ENCODE measurements at places on chromosomes 6 and 20.

DNA sequence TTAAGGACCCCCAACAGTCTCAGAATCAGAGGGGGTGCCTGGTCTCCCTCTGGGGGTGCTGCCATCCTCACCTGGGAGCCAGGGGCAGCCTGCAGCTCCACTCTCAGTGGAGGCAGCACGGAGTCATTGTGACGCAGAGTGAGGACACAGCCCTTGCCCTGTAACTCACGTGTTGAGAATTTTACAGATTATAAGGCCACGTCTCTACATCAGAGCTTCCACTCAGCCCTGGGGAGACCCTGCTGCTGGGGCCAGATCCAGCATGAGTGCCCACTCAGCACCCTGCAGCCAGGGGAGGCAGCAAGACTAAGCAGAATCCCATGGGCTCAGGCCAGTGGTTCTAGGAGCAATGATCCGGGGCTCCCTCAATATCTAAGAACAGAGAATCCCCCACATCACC is 137.4 kb upstream of the AFDN start:
- no peak for DNase-seq

- DNase-seq: no peak
Observed at GRCh38 chr20:41572010-41572572, 46.1 kb downstream of the CHD6 start.

DNA sequence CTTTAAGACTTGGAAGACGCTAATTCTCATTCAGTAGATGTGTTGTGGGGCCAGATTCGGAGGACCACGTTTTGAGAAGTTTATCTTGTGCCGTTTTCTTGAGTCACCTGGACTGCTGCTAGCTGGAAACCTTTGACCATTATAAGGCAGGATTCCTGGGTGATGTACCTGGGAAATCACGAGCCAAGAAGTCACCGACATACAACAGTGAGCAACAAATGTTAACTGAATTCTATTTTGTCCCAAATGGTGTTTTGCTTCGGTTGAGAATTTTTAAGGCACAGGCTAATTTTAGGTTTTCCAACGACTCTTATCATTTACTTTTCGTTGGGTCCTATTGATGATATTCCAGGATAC is 93.4 kb upstream of the BTN3A2 start:
- DNase-seq: no peak

GRCh38 chr6:1524040-1524480 is 85.7 kb upstream of the FOXC1 start:
- DNase-seq: no peak

GRCh38 chr6:122652431-122652830 is 42.2 kb downstream of the PKIB start:
- no peak for DNase-seq

GRCh38 chr20:41001497-41001896 is 27.1 kb upstream of the TOP1 start:
- no peak for DNase-seq

DNA sequence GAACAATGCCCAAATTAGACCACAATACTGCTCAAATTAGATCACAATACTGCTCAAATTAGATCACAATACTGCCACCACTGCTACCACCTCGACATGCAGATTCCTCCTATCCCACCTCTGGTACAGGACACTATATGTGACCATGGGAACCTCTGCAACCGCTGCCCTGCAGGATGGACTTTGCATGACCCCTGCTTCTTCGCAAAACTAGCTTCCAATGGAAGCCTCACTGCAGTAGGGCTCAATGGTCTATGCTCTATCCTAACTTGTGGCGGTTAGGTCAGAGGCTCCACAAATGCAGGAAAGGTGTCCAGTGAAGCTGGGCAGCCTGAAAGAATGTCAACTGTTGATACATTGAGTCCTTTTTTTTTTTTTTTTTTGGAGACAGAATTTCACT is 7.8 kb upstream of the TXNDC5 start:
- DNase-seq: no peak

- no peak for DNase-seq
Observed at GRCh38 chr6:30883685-30884520, at the start of gene DDR1. TSS of gene DDR1 (plus strand) at chr6:30884519. CDS start at chr6:30888730, 4,211 bp downstream.

DNA sequence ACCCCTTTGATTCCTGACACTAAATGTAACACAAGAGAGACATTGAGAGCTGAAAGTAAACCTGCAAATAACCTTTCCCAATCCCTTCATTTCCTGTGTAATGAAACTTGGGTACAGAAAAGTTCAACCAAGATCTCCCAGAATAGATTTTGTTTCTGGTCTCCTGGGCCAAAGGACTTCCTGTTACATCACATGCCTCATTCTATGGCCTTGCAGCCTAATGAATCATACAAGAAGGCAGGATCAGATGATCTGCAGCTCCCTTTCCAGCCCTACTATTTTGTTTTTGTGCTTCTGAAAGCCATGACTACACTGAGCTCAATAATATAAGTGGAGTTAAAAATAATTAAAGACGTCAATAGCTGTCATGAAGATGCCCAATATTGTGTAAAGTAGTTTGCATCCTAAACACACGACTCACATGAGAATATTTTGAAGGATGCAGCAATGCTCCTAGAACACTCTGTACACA is 73.4 kb upstream of the NOX3 start:
- no peak for DNase-seq

DNA sequence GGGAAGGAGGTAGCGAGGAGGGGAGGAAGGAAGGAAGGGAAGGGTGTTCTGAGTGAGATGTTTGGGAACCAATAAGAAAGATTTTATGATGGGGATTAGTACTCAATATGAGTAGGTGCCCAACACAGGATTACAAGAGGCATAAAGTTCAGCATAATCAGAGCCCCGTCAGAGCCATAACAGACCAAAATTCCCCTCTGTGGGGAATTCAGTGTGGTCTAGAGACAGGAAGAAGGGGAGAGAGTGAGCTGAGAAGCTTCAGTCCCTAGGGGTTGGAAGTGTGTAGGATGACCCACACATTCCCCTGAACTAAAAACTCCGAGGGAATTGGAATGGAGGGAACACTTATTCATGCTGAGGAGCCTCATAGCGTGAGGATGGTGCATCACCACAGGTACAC is 160.3 kb upstream of the SASH1 start:
- no peak for DNase-seq

DNA sequence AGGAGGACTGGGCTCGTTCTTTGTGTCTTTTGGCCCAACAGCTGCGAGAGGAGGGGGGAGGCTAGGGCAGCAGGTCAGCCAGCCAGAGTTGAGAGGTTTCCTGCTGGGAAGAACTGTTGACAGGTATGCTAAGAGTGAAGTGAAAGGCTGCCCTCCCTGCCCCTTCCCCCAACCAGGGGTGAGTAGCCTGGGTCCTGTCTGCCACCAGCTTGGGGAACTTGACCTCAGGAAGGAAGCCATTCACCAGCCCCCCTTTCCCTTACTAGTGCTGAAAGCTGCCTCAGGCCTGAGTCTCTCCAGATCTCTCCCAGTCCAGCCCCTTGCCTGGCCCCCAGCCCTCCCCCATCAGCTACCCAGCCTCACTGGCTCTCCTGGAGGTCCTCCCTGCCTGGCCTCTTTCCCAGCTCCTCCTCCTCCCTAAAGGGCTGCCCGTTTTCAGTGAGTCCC is 20.7 kb upstream of the ZNF76 start:
- DNase-seq: no peak

- DNase-seq: no peak
Observed at GRCh38 chr20:36836591-36837269, 39.2 kb upstream of the TLDC2 start.

DNA sequence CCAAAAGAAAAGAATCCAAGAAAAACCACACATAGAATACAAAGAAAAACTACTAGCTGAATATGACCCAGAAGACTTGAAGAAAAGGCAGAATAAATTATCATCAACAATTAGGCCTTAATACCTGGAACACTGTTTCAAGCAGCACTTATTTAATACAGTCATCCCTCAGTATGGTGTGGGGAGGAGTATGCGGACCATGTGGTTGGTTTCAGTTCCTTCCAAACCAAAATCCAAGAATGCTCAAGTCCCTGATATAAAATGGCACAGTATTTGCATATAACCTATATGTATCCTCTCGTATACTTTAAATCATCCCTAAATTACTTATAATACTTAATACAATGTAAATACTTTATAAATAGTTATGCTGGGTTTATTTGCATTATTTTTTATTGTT is 16.1 kb downstream of the CDK19 start:
- DNase-seq: no peak

DNA sequence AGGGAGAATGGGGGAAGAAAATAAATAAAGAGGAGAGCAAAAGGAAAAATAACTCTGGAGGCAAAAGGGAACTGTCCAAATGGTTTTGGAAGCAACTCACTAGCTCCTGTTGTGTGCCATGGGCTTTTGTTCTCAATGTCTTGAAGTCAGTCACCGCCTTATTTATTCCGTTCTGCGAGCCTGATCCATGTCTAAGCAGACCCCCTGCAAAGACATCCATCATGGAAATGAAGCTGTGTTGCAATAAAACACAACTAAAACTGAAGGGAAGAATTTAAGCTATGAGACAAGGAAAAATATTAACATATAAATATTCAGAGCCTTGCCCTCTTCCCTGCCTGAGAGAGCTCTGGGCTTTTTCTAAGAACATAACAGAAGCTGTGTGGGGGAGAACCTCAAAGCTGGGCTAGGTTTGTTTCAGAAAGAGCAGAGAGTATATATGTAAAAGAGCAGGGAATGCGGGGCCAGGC is 373.2 kb upstream of the CNR1 start:
- no peak for DNase-seq

DNA sequence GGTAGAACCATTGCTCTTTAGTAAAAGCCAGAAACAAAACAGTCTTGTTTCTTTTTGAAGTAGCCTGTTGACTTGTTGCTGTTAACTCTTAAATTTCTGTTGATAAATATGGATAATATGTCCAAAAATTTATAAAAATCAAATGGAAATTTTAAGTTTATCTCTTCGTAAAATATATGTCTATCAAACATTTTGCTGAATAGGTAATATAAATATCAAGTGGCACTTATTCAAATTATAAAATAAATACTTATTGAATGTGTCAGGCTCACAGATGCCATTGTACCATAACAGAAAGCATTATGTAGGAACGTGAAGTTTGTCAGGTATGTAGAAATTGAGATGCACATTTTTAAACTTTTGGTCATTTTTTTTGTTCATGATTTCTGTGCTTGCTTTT is 216.5 kb downstream of the ARID1B start:
- DNase-seq: no peak

DNA sequence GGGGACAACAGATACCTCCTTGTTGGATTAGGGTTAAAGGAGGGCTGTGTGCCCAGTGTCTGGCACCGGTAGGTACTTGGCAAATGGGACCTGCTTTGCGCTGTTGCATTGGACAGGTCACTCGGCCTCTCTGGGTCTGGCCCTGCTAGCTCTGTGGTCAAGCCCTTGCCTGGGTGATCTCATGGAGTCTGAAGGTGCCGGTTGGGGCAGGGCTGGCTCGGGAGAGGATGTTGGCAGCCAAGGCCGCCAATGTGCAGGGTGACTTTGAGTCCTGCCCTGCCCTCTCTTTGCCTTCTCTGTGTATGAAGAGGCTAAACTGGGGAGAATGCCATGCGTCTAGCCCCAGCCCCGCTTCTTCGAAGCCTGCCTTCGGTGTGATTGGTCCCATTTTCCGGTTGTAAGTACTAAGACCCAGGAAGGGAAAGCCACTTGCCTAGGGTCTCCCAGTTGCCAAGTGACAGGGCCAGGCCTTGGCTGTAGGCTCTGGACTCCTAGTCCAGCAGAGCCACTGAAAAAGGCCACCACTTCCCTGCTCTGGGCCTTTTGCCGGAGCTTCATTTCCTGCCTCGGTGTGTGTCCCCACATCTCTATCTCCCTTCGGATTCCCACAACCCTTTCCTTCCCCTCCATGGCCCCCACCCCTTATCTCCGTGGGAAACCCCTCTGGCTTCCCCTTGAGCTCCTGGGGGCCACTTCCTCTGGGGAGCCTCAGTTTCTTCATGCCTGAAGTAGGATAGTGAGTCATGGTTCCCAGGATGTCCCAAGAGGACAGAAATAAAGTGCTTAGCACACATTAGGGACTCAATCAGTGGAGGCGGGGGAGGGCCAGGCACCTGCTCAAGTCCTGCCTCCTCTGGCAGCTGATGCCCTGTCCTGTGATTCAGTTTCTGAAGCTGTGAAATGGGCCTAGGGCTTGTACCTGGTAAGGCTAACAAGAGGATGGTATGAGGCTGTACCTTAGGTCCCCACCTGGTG is 3.9 kb downstream of the SRC start:
- no peak for DNase-seq

GRCh38 chr6:37622646-37623071 is 75.0 kb downstream of the MDGA1 start:
- no peak for DNase-seq

DNA sequence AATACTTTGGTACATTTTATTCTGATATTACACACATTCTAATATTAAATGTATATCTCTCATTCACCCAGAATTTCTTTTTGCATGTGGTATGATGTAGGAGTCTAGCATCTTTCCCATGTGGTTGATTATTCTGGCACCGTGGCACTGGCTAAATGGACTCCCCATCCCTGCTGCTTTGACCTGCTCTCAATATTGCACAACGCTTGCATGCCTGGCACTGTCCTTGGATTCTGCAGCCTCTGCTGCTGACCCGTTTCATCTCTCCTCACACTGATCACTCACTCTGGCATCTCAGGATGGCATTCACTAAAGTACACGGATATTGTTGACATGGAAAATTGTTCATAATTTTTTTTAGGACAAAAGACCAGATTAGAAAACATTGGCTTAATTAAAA is 11.5 kb upstream of the DACT2 start:
- DNase-seq: no peak

DNA sequence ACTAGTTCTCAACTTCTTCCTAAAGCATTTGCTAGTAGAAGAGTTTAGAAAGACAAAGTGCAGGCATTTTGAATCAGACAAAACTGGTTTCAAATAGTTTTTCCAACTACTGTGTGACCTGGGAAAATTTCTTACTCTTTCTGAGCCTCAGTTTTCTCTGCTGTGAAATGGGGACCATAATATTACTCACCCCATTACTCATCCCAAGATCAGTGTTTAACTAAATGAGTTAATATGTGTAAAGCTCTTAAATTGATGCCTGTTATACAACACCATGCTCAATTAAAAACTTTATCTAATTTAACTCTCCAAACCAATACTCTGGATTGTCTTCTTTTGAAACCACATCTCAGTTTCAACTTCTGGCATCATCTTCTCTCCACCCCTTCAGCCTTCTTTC is 87.4 kb downstream of the DNAH8 start:
- no peak for DNase-seq

- no peak for DNase-seq
Observed at GRCh38 chr6:143679041-143679440, 1.3 kb downstream of the PHACTR2 start.

- no peak for DNase-seq
Observed at GRCh38 chr6:159926542-159927203, 35.9 kb downstream of the MAS1 start.

DNA sequence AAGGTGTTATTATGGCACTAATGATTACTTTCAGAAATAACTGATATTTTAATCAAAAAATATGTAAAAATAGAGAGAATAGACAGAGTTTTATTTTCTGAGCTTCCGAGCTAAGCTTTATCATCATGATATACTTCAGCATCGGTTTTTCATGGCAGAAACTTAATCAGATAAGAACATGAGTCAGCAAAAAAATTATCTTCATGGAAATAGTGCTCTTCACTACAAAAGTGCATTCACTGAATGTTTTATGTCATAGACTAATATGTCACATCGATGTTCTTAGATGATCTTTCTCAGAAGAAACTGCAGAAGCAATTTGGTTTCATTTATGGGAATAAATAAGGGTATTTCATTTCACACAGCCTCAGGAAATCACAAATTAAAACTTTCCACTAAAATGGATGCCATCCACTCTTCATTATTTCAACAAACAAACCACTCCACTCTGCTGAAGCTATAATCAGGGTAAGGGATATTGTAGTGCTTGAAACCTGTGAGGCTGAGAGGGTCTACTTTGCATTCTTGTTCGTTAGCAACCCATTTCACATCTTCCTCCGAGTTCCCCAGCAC is 10.2 kb upstream of the MAP3K7 start:
- DNase-seq: no peak

- no peak for DNase-seq
Observed at GRCh38 chr20:22556565-22557056, 27.8 kb downstream of the FOXA2 start.

Data from NCI-H187 treated with DMSO at 0.1 percent for 48 hours (cell line).